ENCODE measurements at places on chromosomes 7 and 10.
A peak's percentile ranks its signal among the peaks of the same experiment; 100 is the strongest.

DNA sequence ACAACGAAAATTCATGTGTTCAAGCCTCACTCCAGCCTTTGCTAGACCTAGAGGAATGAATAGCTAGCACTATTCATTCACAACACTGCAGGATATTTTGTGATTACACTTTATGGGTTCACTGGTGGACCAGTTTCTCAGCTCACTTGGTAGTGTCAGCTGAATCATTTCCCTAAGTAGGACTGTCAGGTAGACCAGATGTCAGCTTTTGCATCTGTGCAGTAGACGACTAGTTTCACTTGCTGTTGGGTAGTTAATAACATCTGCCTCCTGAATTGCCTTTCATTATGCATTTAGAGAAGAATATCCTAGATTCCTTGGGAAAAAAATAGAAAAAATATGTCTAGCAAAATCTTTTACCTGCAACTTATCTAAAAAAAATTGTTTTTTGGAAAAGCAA, 296.4 kb downstream of the ADARB2 start:
- DNase-seq, result no peak

GRCh38 chr10:124569623-124570470, 108.2 kb downstream of the LHPP start:
- no peak for DNase-seq

- DNase-seq, result no peak
Measured at GRCh38 chr10:30842894-30843293, 188.8 kb downstream of the ZNF438 start.

DNA sequence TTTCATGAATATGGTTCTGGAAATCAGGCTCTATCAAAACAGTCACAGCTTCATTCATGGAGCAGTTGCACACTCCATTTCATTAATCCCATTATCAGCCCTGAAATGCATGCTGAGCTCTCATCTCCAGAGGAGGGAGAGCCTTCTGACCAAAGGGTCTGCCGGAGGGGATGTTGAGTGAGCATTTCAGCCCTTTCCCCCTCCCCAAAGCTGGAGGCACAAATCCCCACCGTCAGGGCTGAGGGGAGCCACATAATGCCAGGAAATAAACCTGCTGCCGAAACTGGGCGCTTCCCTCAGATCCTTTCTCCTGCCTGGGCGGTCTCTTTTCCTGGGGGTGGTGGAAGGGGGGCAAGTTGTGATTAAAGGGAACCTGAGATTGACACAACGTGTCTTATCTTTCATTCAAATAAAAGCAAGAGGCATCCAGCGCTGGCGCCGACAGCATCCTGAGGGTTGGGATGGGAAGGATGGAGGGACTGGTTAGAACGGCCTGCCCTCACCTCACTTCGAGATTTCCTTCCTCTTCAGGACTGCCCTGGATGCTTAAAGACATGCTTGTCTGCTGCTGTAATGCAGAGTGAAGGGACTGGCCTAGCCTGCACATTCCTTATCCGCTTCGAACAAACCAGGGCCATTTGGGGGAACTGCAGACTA, 71.6 kb downstream of the TLL2 start:
- peak; percentile 72 for DNase-seq

- DNase-seq, result no peak
Measured at GRCh38 chr7:56110611-56111010, 4.3 kb upstream of the CHCHD2 start.

- DNase-seq, result no peak
Measured at GRCh38 chr7:136403591-136403990, 426.4 kb upstream of the MTPN start.

- no peak for DNase-seq
Measured at GRCh38 chr10:22640359-22640758, 74.0 kb downstream of the PIP4K2A start.

DNA sequence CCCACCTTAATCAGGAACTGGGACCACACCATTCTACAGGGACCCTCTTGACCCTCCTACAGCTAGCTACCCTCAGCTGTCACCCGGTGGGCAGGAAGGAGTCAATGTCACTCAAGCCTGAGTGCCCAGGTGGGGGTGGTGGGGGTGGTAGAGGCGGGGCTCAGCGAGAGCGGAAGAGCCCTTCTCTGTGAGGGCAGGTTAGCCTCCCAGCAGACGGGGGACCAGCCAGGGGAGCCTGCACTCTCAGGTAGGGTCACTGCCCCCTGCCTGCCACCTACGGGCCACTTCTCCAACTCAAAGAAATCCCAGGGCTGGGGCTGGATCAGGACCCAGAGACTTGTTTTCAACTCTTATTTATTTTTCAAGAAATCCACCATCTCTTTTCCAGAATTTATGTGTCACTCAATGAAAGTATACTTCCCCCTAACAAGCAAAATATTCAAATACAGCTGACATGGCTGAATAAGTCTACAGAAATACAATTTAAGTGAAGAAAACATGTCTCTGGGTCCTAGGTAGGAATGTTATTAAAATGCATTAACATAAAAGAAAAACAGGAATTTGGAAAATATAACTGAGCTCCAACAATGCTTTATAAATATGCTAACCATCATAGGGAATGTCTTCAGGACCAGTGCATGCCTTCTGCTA, 63.4 kb upstream of the DDC start:
- no peak for DNase-seq

GRCh38 chr7:128811631-128812430, 18.4 kb upstream of the FLNC start:
- DNase-seq, result no peak

DNA sequence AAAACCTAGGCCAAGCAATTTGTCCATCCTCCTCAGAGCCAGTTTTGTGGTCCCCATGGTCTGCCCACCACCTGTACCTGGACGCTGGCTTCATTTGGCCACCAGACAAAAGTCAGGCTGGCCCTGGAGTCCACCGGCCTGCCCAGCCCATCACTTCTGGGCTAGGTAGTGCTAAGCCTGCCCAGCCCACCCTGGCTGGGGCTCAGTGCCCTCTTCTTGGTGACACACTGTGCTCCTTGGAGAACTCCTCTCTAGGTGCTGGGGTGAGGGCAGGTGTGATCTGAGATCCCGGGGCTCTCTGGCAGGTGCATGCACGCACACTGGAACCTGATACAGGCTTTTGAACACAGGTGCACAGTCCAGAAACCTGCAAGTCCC, 1.1 kb downstream of the AIFM2 start:
- DNase-seq, result peak; percentile 83

GRCh38 chr7:99379043-99379577, 4.6 kb downstream of the ARPC1B start:
- DNase-seq, result peak; percentile 84

DNA sequence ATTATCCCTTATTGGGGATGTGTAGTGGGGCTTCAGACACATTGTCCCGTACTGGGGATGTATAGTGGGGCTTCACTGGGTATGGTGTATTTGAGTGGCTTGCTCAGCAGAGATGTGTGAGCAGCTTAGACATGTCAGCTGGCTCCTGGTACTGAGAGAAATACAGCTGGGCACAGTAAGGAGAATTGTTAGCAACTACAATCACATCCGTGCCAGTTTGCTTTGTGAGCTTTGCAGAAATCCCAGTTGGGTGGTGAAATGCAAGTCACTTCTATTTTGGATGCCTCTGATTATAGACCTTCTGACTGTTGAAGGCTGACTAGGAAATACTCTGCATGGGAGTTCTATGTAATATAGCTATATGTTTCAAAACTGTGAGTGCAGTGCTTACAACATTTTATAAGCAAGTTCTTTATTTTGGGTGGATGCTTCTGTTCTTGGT, 10.8 kb downstream of the CCNY start:
- no peak for DNase-seq

DNA sequence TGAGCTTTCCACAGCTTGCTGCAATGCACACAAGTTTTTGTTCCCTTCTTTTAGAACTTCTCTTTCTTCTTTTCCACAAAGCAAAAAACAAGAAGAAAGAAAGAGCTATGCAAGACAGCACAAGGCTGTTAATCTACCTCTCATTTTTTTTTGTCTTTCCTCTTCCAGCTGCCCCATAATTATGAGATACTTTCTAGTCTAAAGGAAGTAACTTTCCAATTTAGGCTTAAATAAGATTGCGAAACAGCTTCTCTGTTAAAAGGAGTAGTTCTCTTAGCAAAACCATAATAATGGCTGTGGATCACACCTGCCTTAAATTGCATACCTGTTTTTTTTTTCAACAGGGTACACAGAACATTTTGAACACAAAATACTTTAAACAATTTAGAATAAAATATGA, 56.0 kb downstream of the NDUFB2 start:
- DNase-seq, result no peak

DNA sequence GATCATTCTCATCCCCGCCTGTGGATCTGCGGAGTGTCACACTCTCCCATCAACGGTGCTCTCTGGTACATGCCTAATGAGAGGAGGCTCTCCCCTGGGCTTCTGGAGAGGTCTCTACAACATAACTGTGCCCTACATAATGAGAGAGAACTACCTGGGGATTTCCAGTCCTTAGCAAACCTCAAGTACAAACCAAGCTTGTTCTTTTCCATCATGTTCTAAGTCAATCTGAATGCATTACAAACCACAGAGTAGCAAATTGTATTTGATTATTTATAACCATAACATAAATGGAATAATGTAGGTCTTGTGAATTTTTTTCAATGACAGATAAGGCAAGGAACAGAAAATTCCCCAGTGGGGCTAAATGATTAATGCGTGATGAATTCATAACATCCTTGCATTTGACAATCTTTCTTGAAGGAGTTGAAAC, 412.4 kb upstream of the NRP1 start:
- DNase-seq, result no peak

GRCh38 chr7:107471292-107472070, 1.6 kb downstream of the GPR22 start:
- DNase-seq, result no peak

DNA sequence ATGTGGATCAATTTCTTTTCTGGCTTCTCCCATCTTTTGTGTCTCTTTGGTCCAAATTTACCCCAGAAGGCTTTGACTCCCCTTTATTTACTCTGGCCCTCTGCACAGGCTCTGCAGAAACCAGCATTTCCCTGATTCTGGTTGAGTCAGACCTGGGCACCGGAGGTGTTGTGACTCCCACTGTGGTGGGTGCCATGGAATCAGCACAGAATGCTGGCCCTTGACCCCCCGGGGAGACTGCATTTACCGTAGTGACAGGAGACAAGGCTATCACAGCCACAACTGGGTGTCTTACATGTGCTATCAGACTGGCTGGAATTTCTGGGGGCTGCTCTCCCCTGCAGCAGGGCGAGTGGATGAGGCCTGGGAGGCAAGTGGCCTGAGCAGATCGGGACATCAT, 37.6 kb downstream of the PLXDC2 start:
- DNase-seq, result no peak

GRCh38 chr10:58577437-58577777, 64.7 kb downstream of the BICC1 start:
- DNase-seq, result no peak

- no peak for DNase-seq
Measured at GRCh38 chr7:131170440-131171271, 157.0 kb upstream of the MKLN1 start.

DNA sequence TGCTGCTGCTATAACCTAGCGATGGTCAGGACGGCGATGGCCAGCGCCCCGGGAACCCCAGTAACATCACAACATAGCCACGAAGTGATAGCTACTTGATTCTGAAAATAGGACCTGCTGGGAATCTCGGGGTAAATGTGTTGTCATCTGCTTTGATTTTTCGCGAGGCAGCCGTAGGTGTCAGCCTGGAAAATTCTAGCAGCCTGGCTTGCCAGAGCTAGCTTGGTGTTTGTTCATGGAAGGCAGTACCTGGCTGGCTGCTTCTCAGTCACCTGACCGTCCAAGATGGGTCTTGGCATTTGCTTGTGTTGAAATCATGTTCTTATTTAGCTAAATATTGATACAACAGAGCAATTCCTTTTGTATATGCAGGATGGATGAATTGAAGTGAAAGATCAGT, 82.4 kb upstream of the BTBD16 start:
- DNase-seq, result no peak

GRCh38 chr7:134938141-134938540, 48.2 kb upstream of the AGBL3 start:
- DNase-seq, result no peak

DNA sequence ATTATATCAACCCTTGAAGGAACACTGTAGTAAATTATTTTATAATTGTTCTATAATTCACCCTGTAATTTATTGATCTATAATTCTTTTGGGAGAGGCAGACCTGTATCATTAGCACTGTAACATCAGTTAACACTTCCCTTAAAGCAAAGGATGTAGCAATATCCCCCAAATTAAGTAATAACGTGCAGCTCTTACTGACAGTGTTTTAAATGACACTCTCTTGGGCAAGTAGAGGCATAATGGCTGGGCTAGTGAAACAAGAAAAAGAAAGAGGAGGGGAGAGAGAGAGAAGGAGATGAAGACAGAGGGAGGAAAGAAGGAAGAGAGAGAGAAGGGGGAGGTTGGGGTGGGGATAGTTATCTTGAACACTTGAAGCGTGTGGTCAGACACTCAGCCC, 161.0 kb upstream of the RNF32 start:
- no peak for DNase-seq

DNA sequence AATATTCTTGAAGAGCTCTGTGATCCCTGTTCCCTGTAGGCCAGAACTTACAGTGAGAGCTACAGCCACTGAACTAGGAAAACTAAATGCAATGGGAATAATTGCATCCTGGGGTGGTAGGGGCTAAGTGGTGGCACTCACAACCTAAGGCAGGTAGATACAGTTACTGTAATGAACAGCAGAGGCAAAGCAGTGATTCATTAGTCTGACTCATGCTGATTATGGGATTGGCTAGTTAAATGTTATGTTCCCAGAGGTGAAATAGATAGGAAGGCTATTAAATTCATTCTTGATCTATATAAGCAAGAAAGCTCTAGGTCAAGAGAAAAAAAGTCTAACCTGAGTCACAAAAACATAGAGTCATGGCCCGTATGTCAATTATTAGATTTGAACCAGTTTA, 173.1 kb upstream of the MALRD1 start:
- no peak for DNase-seq

DNA sequence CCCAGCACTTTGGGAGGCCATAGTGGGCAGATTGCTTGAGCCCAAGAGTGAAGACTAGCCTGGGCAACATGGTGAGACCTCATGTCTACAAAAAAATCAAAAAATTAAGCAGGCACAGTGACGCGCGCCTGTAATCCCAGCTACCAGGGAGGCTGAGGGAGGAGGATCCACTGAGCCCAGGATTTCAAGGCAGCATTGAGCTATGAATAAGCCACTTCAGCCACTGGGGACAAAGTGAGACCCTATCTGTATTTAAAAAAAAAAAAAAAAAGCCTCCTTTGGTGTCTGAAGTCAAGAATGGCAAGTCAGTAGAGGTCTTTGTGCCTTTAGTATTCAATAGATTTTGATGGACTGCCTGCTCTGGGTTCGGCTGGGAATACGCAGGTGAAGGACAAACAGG, 85.7 kb downstream of the RALA start:
- no peak for DNase-seq

DNA sequence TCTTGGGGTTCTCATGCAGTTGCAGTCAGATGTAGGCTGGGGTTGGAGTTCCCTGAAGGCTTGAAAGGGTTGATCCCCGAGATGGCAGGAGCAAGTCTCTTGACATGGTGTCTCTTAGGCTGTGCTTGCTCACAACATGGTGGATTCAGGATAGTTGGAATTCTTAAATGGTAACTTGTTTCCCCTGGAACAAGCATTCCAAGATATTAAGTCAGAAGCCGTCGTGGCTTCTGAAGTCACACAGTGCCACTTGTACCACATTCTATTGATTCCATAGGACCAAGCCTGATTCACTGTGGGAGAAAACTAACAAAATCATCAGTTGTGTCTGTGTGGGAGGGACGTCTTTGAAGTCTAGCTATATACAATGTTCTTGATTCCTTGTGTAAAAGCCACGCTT, 3.5 kb upstream of the SLC35B4 start:
- no peak for DNase-seq
